Right hindlimb (tissue), 1 donor: ENCODE measurements at places on chromosomes 4 and X.

- no peak for DNase-seq
These were observed 77.2 kb upstream of the SPIN4 start for GRCh38 chrX:63428348-63428747.

DNA sequence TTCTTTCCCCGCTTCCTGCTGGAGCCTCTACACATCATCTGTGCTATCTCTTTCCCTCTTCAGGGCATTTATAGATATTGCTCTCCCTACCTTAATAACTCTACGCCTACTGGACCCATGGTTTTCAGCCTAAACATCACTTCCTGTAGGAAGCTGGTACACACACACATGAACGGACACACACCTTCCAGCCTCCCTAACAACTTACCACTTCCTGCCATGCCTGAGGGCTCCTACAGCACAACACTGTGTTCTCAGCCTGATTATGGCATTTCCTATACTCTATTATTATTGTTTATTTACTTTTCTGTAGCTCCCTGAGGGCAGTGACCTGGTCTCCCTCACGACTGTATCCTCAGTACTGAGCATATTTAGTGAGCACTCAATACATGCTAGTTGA, 163.6 kb upstream of the MAP3K15 start:
- DNase-seq, result no peak

- DNase-seq, result no peak
These were observed 4.3 kb downstream of the QRFPR start for GRCh38 chr4:121376556-121376955.

DNA sequence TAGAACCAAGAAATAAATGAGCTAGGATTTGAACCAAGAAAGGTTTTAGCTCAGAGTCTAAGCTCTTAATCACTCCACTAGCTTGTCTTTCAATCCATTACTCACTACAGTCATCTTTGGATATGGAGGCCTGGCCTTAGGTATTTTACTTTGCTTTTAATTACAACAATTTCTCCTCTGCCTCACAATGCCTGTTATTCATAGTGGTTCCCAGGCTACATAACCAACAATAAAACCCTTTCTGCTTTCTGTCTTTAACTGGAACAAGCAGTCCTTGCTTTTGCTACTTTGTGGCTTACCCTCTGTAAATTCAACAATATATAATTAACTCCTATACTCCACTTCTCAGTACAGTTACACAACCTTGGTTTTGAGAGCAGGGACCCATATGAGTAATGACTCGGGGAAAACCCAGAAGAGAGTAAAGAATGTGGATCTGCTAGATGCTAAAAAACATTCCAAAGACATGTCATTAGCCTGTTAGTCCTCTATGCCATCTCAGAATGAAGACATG, 94.7 kb upstream of the NAP1L5 start:
- DNase-seq, result no peak

- DNase-seq, result no peak
These were observed 22.2 kb downstream of the DTHD1 start for GRCh38 chr4:36303426-36304137.

DNA sequence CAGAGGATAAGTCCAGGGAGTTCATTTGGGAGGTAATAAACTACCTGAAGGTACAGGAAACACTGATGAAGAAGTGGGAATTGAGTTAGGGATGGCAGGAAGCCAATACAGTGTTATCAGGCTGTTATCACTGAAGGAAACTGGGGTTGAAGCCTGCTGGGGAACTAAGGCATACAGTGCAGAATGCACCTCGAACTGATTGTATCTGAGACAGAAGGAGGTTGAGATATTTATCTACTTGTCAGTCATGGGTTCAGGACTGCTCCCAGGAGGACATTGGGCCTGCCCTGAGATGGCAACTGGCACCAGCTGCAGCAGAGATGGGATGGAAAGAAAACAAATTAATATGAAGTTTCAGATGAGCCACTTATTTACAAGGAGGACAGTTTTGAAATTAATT, 35.5 kb upstream of the CD38 start:
- DNase-seq, result no peak

- DNase-seq, result no peak
These were observed 97.6 kb downstream of the RAB28 start for GRCh38 chr4:13386405-13387107.

DNA sequence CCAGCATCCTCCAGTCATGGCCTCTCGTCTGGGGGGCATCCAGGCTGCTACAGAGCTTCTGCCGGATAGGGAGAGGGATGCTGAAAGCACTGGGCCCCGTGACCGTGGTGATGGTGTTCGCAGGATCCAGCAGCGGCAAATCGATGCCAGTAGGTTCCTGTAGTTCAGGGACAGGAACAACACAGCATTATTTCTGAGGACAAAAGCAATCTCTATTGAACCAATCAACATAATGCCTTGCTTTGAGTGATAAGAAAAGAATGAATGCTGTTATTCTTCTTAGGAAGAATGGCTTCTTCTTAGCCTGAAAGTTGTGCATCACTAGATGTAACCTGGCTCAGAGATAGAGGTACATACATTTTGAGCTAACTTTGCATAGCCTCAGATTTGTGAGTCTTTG, 378.6 kb downstream of the UNC5C start:
- DNase-seq, result no peak

DNA sequence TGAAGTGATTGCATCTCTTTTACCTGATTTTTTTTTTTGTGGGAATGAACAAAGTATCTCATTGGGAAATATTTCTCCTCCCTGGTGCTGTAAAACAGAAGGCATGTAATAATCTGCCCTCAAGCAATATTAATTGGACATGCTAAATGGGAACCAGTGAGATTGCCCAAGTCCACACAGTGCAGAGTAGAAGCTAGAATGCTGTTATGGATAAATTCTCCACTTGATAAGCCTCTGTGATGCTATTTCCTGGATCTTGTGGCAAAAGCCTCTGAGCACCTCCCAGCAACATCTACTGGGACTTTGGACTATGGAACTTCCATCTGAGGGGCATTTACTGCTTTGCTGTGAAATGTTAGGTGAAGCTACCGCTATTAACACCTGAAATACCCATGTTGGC, 46.9 kb upstream of the YTHDC1 start:
- no peak for DNase-seq

- DNase-seq, result no peak
These were observed 156.0 kb downstream of the UGT8 start for GRCh38 chr4:114754616-114755015.

GRCh38 chr4:168725930-168726329, 229.1 kb downstream of the PALLD start:
- DNase-seq, result no peak

DNA sequence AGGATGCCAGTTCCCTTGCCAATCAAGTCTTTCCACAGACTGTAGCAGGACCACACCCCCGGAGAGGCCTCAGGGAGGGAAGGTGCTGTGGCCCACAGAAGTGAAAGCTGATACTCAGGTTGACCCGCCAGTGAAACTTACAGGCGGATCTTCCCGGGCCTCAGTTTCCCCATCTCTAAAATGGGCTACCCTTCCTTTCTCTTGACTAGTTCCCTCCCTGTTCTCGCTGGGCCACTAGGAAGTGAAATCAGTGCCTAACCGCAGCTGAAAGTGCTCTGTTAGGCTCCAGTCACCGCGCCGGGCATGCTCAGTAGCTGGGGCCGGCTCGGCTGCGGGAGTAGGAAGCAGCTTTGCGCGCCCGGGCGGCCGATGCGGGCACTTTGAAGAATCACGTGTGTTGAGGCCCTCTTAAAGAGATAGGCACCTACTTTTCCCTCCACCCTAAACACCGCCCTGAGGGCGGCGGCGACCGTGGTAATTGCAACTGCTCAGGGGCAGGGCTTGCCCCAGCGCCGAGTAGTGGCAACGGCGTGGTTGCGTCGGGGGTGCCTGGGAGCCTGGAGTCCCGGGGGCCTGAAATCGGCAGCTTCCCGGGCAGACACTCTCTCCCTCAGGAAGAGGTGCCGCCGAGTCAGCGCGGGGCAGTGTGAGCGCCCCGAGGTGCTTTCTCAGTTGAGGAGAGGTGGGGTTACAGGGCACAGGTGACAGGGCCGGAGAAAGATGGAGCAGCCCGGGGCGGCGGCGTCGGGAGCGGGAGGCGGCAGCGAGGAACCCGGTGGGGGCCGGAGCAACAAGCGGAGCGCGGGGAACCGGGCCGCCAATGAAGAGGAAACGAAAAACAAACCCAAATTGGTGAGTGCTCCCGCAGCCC, at the start of gene DIAPH2:
Gene DIAPH2 (plus strand): TSS at position 504 of the 871 bp plus-strand sequence.
- DNase-seq, result peak; percentile 80

GRCh38 chrX:70979136-70979762, 48.4 kb upstream of the SLC7A3 start:
- DNase-seq, result peak; percentile 21

DNA sequence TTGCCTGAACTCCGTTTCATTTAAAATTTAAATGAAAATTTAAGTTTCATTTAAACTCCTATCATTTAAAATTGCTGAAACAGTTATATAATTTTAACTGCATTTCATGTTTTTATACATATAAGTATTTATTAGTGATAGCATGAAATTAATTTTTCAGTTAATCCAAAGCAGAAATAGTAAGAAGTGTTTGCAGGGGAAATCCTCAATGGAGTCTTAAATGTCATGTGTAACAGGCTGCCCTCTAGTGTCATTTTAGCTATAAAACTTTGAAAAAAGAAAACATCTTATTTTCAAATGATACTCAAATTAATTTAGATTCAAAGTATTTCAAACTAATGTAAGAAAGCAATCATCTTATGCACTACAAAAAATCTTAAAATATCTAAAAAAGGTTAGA, 27.2 kb downstream of the TAPT1 start:
- DNase-seq, result no peak

DNA sequence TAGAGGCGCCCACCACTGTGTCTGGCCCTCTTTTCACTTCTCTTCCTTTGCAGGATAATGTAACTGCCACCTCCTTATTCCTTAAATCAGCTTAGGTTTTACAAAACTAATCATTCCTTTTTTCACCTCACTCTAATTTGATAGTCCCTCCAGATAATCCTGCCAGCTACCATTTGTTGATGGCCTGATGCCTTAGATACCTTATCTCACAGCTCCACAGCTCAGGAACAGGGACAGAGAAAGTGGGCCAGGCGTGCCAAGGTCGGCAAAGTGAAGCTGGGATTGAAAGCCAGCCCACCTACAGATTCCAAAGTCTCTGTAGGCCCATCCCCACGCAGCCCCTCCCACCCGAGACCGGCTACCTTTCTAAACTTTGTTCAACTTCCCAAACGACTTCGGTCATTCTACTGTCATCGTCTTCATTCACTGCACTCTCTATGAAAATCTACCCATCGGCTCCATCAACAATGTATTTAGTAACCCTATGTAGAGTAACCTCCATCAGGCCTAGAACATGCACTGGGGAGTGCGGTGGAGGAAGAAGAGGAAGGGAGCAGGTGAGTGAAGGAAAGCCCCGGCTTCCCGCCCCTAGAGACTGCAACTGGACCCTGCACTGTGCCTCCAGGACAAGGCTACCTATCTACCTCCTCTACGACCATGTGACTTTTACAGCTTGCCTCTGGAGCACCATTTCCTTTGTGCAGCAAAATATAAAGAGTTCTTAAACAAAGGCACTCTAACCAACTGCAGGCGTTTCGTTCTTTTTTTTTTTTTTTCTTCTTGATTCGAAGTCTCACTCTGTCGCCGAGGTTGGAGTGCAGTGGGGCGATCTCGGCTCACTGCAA, 1.5 kb downstream of the CASP6 start:
- no peak for DNase-seq

DNA sequence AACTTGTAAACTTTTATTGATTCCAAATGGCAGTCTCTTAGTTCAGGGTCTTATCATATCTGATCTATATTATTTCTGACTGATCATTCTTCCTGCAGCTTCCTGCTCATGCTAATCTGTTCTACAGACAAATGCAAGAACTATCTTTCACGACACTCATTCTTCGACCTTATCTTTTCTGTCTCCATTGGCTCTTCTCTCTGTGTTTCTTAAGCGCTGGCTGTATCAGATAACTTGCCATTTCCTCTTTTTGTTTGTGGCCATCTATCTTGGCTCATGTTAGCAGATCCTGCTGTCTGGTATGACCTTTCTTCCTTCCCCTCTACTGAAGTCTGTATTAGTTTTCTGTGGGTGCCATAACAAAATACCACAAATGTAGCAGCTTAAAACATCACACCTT, 230.5 kb upstream of the PUDP start:
- no peak for DNase-seq

- peak; percentile 11 for DNase-seq
These were observed 342.3 kb downstream of the ZNF674 start for GRCh38 chrX:46202733-46203514.

DNA sequence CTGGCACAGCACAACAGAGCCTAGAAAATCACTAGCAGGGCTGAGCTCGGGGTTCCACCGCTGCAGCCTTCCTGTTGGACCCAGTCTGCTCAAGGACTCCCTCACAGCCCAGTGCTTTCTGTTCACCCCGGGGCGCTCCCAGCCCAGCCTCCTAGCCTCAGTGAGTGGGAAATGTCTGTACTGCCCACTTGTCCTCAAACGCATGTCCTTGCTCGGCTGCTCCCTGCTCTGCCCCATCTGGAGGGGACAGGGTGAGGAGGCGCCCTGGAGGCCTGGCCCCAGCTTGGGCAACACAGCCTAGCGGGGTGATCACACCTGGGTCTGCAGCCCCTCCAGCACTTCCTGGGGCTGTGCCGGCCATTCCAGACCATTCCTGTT, 11.9 kb upstream of the CCNQ start:
- no peak for DNase-seq

DNA sequence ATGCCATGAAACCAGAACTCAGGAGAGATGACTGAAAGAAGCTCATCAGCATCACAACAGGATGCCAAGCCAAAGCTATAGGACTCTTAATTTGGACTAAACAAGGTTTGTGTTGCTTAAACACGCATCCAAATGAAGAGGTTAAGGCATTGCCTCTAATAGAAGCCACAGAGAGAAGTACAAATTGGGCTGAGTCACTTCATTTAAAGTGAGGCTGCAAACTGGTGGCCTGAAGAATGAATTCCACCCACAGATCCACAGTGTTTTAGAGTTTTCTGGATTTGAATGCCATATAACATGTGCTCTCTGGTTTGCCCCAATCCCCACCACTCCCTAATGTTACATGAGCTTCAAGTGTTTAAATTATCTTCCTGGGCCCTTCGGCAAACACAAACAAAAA, 103.5 kb downstream of the FIP1L1 start:
- DNase-seq, result no peak

DNA sequence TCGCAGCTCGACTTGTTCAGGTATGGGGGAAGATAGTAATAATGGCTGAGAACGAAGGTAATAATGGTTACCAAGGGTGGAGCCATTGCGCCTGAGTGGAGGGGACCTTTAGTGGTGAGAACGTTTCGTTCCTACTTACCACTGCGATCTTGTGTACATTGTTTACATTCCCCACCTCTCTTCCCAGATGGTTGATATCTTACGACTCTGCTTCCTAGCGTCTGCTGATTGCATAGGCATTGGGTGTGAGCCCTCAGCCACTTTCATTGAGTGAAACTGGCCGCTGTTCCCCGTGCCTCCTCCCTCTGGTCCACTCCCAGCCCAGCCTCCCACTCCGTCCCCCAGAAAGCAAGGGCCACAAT, 850 bp downstream of the IGBP1 start:
- DNase-seq, result peak; percentile 15

GRCh38 chrX:17919896-17920446, 58.9 kb upstream of the RAI2 start:
- no peak for DNase-seq

- DNase-seq, result no peak
These were observed 158.8 kb downstream of the ADGRA3 start for GRCh38 chr4:22356987-22357596.

- peak; percentile 20 for DNase-seq
These were observed 551.4 kb downstream of the IQCM start for GRCh38 chr4:149264093-149264733.
